ENCODE measurements at places on chromosomes 3 and 15. TPM values are rescaled to one million over a fixed set of nuclear protein-coding genes. Genes with fewer than 3 reads are reported as not detected.

- H3K4me3 ChIP-seq = no peak overlapping the region
- no peaks in the 10 kb centered on the region for H3K36me3 ChIP-seq
- no peaks in the 10 kb centered on the region for H3K27me3 ChIP-seq
Observed at GRCh38 chr3:183515968-183516851, 39.3 kb downstream of the KLHL6 start.

DNA sequence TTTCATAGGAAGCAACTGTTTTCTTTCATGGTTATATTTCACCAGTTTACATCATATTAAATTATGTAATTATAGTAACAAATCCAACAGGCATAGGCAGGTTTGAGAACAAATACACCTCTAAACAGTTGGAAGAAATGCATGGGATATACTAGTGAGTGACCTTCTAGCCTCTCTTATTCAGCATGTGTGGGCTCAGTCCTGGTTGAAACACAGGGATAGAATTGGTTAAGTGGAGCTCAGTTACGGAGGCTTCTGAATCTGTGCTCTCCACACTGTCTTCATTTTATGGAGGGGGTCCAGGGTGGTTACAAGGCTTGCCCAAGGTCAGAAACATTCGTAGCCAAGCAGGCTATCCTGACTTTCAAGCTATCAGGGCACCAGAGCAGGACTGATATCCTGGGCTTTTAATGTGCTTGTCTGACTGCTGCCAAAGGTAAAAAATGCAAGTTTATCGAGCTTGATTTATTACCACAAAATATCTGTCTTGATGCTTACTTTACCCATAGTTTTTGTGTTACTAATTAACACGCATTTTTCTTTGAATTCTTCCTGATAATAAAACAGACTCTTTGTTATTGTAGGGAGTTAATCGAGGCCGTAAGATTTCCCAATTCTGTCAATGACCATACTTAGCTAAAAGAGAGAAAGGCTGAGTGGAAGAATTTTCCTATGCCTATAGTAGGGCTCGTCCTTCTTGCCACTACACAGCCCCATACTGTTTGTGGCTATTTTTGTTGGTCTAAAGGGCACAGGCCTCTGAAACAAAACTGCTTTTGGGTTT lies 89.6 kb downstream of the FILIP1L start:
- no peaks in the 10 kb centered on the region for H3K27me3 ChIP-seq
- peak overlapping the region; percentile 9 for H3K27ac ChIP-seq
- H3K4me3 ChIP-seq = no peak overlapping the region
- H3K36me3 ChIP-seq = no peaks in the 10 kb centered on the region
- DNase-seq = no peak

- H3K36me3 ChIP-seq = no peaks in the 10 kb centered on the region
- H3K4me3 ChIP-seq = no peak overlapping the region
- no peak for DNase-seq
- H3K4me1 ChIP-seq = peaks cover 1% of the 10 kb centered on the region
- no peaks in the 10 kb centered on the region for H3K27me3 ChIP-seq
- no peak overlapping the region for H3K27ac ChIP-seq
Observed at GRCh38 chr3:139764069-139764905, 86.5 kb upstream of the NMNAT3 start.

DNA sequence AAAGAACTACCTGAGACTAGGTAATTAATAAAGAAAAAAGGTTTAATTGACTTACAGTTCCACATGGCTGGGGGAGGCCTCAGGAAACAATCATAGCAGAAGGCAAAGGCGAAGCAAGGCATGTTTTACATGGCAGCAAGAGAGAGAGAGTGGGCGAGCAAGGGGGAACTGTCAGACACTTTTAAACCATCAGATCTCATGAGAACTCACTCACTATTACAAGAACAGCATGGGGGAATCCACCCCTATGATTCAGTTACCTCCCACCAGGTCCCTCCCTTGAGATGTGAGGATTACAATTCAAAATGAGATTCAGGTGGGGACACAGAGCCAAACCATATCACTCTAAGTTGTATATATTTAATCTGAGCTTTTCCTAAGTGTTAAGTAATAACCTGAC lies 79.0 kb upstream of the MLF1 start:
- no peak overlapping the region for H3K4me3 ChIP-seq
- peaks cover 3% of the 10 kb centered on the region for H3K36me3 ChIP-seq
- H3K4me1 ChIP-seq = peaks cover 4% of the 10 kb centered on the region
- no peak overlapping the region for H3K27ac ChIP-seq

GRCh38 chr15:67091071-67091979 lies 25.9 kb downstream of the SMAD3 start:
- H3K4me1 ChIP-seq = peaks cover 49% of the 10 kb centered on the region
- no peak for DNase-seq
- H3K36me3 ChIP-seq = no peaks in the 10 kb centered on the region
- H3K4me3 ChIP-seq = no peak overlapping the region
- no peak overlapping the region for H3K27ac ChIP-seq

GRCh38 chr3:190306513-190307163 lies 15.6 kb downstream of the CLDN1 start:
- H3K27me3 ChIP-seq = no peaks in the 10 kb centered on the region
- H3K36me3 ChIP-seq = no peaks in the 10 kb centered on the region
- H3K27ac ChIP-seq = no peak overlapping the region
- H3K4me1 ChIP-seq = no peaks in the 10 kb centered on the region

GRCh38 chr3:133295199-133295901 lies 104.5 kb upstream of the BFSP2 start:
- no peaks in the 10 kb centered on the region for H3K36me3 ChIP-seq
- H3K4me3 ChIP-seq = no peak overlapping the region

LRRC3B gene
- 0.16 TPM for total RNA-seq

DNA sequence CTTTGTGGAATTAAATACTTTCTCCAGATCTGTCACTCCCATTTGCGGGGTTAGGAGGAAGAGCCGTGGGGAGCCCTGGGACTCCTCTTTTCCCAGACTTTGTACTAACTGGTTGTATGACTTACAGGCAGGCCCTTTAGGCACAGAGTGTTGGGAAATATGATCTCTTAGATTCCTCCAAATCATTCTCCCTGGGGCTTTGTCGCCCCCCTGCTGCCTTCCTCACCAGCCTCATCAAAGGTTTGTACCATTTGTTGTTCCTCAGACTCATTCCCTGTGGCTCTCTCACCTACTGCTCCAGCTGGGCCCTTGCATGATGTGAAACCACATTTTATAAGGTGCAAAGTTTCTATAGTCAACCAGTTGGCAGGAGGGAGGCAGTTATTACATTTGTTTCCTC lies 56.4 kb downstream of the CRYGS start:
- H3K27me3 ChIP-seq = no peaks in the 10 kb centered on the region
- H3K4me1 ChIP-seq = peaks cover 3% of the 10 kb centered on the region
- H3K4me3 ChIP-seq = no peak overlapping the region
- H3K36me3 ChIP-seq = no peaks in the 10 kb centered on the region
- no peak for DNase-seq
- H3K27ac ChIP-seq = no peak overlapping the region

GHRL gene
- total RNA-seq = 0.35 TPM

DNA sequence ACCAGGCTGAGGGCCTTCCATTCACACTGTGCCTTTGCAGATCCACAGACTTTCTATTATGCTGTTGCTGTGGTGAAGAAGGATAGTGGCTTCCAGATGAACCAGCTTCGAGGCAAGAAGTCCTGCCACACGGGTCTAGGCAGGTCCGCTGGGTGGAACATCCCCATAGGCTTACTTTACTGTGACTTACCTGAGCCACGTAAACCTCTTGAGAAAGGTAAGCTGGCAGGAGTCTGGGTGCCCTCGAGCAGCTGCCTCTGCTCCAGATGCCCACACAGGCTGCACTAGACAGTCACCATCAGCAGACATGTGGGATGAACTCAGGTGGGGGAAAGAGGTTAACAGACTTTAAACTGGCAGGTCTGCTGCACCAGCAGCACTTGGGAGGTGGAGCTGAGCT lies 8.3 kb downstream of the TF start:
- H3K27ac ChIP-seq = peak overlapping the region; percentile 92
- H3K36me3 ChIP-seq = no peaks in the 10 kb centered on the region
- DNase-seq = no peak
- no peaks in the 10 kb centered on the region for H3K4me1 ChIP-seq

DNA sequence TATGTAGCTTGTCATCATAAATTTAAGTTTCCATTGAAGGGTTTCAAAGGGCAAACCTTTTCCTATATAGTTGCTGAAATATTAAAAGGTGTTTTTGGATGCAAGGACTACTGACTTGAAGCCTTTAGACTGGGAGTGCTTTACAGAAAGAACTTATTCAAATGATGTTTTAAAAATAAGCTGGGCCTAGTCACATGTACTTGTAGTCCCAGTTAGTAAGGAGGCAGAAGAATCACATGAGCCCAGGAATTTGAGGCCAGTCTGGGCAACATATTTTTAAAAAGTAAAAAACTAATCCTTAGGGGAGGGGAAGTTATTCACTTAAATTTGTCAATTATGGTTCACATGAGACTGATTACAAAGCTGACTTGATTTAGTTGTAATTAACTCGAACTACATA lies 65.0 kb downstream of the SMARCC1 start:
- no peak overlapping the region for H3K27ac ChIP-seq
- no peak for DNase-seq
- H3K36me3 ChIP-seq = peaks cover 33% of the 10 kb centered on the region
- H3K27me3 ChIP-seq = no peaks in the 10 kb centered on the region
- H3K4me3 ChIP-seq = no peak overlapping the region

RASGRF1 gene
- 0.16 TPM for total RNA-seq

Measured in neural crest cell (in vitro differentiated cells).